ENCODE measurements at places on chromosomes 16 and 17.

- peak; percentile 7 for DNase-seq
Measured at GRCh38 chr16:83356266-83356665, 451.5 kb upstream of the HSBP1 start.

DNA sequence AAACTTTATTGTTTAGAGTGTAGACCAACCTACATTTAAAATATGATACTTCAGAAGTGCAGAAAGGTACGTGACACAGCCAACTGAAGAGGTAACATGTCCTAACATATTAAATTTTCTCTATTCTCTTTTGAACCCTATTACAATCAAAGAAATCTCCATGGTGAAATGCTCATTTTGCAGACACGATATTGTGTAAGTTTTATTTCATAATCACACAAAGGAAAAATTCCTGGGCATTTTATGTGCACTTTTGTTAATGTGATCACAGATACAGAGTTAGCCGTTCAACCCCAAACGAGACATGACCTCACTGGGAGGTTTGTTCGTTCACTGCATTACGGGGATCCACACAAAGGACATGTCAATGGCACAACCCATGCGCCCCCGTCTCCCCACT is 21.8 kb downstream of the KCNJ16 start:
- no peak for DNase-seq

- DNase-seq = no peak
Measured at GRCh38 chr16:30927789-30928378, 4.5 kb downstream of the FBXL19 start.

- no peak for DNase-seq
Measured at GRCh38 chr17:40459636-40460603, 16.7 kb downstream of the IGFBP4 start.

DNA sequence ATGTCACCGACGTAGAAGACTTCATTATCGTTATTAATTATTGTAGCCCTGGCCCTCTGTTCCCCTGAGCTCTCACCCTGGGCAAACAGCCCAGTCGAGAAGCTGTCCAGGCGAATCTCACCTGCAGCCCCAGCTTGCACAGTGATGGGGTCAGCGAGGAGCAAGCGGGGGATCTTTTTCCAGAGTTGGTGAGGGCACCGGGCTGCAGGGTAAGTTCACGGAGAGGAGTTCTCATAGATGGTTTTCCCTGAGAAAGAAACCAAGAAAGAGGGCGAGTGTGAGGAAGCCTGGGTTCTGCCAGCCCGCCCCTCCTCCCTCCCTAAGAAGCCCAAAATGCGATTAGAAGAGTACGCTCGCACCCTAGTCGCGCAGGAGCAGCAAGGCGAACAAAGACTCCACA is 436 bp downstream of the SPAG5 start:
- DNase-seq = no peak

DNA sequence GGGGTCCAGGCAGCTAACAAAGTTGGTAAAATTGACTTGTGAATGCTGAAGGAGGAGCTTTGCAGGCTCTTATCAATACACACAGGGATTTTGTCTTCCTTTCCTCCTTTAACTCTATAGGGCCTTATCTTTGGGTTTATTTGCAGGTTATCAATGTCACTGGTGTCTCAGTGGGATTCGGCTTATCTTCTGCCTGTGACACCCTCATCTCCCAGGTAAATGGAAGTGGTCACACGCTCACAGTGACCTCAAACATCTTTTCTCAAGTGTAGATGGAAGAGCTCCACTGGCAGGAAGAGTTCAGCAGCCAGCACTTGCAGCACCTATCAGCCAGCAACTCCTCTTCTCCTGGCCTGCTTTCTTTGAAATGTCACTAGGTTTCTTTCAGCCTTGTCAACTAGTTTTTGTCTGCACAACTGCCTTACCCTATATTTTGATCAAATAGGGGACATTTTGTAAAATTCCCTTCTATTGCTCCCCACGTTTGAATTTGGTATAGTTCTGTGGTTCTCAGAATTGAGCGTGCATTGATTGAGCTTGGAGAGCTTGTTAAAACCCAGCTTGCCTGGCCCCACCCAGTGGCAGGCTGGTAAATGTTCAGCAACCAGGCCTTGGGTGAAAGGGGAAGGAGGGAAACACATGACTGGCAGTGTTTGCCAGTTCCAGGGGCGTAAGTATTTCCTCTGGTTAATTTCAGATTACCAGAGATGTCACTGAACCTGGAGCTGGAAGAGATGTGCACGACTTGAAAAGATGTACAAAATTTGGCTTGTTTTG is 12.8 kb downstream of the SLC47A1 start:
- DNase-seq = no peak
